Right kidney (tissue), 9 donors: ENCODE measurements at places on chromosomes 11 and 22.
A peak's percentile ranks its signal among the peaks of the same experiment; 100 is the strongest.

DNA sequence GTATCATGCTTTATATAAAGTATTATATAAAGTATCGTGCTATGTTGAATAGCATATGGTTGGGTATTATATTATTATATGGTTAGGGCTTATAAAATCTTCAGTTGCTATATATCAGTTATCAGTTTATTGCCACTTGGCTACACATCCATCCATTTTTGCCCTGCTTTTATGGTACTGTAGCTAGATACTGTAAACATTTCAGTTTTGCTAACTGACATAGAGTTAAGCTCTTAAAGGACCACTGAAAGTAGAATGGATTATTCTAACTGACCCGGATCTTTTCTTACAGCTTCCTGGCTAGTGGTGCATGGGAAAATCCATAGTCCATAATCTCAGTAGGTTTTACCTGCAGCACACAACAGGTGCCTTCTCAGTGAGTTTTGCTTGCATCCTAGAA is 405.3 kb upstream of the LUZP2 start:
- no peak for DNase-seq

DNA sequence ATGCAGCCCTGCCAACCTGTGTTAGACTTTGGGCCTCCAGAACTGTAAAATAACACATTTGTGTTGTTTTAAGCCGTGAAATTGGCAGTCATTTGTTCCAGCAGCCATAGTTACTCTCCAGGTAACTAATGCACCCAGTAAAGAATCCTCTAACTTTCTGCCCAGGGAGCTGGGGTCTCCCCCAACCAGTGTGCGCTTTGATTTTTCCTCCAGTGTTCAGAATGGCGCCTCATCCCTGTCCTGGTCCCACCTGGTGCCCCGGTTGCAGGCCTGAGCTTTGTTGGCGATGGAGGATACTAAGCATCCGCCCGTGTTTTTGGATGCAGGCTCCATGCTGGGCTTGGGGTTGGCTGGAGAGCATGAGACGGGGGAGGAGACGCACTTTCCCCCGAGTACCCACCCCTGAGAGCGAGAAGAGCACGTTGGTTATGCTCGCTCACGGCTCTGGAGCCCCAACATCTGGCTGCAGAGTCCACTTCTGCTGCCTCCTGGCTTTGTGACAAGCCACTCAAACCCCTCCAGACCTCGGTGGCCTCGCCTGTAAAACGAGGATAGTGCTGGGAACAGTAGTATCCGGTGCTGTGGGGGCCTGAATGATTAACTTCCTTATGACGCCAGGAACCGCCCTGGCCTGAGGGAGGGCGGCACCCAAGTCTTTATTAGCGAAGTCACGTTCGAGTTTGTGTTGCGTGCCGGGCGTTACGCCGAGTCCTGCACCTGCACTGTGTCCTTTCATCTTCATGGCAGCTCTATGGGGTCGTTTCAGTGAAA is 25.8 kb downstream of the MRGPRD start:
- peak; percentile 54 for DNase-seq

GRCh38 chr22:47571616-47572015 is 809.2 kb downstream of the TBC1D22A start:
- DNase-seq: no peak

DNA sequence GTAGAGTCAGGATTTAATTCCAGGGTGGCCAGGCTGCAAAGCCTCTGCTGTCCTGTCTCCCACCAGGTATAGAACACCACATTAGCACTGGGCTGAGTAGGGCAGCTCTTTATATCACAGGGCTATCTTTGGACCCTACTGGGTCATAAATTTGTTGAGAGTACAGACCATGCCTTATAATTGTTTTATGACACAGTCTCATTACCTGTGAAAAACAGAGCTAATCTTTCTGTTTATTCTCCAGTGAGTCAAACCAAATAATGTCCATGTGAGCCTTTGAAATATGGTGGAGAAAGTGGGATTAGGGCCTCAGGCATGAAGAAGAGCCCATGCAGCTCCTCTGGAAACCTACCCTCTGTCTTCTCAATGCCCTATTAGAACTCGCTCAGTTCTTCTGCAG is 49.6 kb upstream of the KIRREL3 start:
- no peak for DNase-seq

- no peak for DNase-seq
These were observed 36.4 kb downstream of the RTL6 start for GRCh38 chr22:44461614-44462013.

DNA sequence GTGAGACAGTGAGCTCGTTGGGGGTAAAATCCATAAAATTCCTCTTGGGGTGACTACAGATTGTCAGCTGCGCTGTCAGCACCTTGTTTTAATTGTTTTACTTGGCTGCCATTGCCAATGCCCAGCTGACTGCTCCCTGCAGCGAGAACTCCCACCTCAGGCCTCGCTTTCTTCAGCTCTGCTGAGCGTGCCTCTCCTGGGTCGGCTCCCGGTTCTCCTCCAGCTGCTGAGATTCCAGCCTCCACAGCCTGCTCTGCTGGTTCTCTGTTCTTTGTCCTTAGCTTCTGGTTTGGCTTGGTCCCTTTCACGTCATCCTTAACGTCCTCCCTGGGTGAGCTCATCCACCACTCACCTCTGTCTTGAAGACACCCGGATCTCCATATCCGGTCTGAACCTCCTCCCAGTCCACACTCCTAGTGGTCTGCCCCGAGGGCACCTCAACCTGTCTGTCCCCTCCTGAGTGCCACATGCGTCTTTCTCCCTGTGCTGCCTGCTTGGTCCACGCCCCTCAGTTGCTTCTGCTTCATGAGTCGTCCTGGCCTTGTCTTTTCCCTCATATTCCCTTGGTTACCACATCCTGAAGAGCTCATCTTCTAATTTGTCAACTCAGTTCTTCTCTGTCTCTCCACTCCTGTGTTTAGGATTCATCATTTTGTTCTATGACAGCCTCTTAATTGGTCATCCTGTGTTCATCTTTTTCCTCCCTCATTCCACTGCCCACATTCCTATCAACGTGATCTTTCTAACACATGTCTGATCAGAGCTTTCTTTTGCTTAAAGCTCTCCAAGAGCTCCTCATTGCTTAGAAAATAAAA is 35.6 kb downstream of the BMAL1 start:
- no peak for DNase-seq
